ENCODE measurements at places on chromosomes 5 and 9.

GRCh38 chr5:179497636-179498340, 52.6 kb upstream of the RUFY1 start:
- no peak for DNase-seq

GRCh38 chr5:9533096-9533495, 12.8 kb downstream of the SEMA5A start:
- no peak for DNase-seq

DNA sequence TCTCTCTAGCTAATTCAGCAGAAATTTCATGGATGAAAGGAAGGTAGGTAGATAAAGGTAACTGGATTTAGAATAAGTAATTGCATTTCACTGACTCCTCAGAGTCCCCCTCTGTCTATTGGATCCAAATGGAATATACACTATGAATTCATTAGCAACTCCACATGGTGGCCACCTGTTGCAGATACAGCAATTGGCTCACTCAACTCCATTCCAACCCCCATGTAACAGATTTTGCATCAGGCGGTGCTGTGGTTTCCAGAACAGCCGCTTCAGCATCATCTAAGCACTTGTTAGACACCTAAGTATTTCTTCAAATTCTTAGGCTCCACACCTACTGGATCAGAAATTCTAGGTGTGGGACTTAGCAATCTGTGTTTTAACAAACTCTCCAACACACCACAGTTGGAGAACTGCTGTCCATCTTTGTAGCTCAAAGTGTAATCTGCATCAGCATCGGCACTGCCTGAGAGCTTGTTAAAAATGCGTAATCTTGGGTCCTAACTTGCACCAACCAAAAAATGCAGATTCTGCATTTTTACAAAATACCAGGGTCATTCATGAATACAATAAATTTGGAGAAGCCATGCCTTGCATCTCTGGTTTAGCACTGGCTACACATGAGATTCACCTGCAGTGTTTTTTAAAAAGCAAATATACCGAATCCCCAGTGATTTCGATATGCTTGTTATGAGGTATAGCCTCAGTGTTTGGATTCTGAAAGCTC, 413.8 kb upstream of the CD180 start:
- DNase-seq: no peak

- no peak for DNase-seq
Observed at GRCh38 chr5:59864718-59865117, 28.8 kb downstream of the PDE4D start.

DNA sequence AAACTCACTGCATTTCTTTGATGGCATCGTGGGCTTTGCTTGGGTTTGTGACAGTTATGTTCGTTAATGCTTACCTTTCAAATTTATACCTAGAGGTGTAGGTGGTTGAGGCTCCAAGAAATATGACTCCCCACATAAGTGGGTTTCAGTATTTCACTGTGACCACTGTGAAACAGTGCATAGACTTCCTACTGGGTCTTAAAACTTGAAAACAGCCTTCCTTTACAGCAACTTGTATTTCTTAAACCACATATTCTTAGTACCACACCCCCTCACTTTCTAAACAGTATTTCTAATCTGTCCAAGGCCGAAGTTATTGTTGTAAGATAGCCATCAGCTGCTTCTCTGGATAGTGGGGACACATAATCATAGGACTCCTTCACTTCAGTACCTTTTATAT, 48.3 kb downstream of the TMEFF1 start:
- DNase-seq: no peak

- DNase-seq: no peak
Observed at GRCh38 chr5:151793358-151793757, 21.6 kb downstream of the G3BP1 start.

DNA sequence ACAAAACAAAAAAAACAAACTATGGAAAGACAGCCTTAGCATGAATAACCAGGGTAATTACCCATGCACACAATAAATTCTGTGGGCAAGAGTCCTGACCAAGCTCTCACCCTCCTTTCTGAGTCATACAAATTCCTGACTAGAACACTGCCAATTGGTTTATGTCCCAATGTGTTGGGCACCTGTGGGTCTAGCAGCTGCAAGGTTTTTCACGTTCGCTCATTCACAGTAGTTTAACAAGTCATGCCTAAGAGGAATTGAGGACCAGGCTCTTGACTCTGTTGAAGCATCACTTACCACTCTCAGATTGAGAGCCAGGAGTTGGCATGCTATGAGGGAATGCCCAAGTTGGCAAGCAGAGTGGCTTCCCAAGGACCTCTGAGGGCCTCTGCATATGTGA, 205.5 kb upstream of the SLC24A2 start:
- no peak for DNase-seq

All from DMS53 (cell line).